Progenitor cell of endocrine pancreas (in vitro differentiated cells): ENCODE measurements at places on chromosomes 5 and 9. TPM values are rescaled to one million over a fixed set of nuclear protein-coding genes. Genes with fewer than 3 reads are reported as not detected.

MYMK gene
- total RNA-seq = not detected in 2 replicates

PCDHGA4 gene
- 0.96 and 1.2 TPM in 2 replicates for total RNA-seq

IFNA2 gene
- not detected in 2 replicates for total RNA-seq

TLR4 gene
- not detected in 2 replicates for total RNA-seq

CCDC192 gene
- total RNA-seq = 0.60 TPM in 1 of 2 replicates, not detected in the other

CCNJL gene
- 23.1 and 29.0 TPM in 2 replicates for total RNA-seq

AQP7 gene
- total RNA-seq = 3.3 and 4.4 TPM in 2 replicates

CHMP5 gene
- 43.3 and 48.9 TPM in 2 replicates for total RNA-seq

DNA sequence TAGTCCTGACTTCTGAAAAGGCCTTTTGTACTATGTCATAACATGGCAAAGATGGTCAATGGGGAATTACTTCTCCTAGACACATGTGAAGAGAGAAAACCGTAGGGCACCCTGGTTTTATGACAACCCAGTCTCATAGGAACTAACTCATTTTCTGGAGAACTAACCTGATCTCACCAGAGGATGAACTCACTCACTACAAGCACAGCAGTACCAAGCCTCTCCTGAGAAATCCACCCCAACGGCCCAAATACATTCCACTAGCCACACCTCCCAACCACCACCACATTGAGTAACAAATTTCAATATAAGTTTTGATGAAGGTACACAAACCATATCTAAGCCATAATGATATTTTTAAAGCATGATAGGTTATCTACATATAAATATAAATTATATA, 909.3 kb upstream of the CDH10 start:
- DNase-seq = no peak

DNA sequence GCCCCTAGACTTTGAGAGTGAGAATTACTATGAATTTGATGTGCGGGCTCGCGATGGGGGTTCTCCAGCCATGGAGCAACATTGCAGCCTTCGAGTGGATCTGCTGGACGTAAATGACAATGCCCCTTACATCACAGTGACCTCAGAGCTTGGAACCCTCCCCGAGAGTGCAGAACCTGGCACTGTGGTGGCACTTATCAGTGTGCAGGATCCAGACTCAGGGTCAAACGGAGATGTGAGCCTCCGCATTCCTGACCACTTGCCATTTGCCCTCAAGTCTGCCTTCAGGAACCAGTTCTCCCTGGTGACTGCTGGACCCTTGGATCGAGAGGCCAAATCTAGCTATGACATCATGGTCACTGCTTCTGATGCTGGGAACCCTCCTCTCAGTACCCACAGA, 1.3 kb downstream of the PCDHGC4 start:
- DNase-seq = no peak

- DNase-seq = no peak
Observed at GRCh38 chr9:99114049-99114440, 9.1 kb downstream of the TGFBR1 start.

- DNase-seq = no peak
Observed at GRCh38 chr5:118776755-118777154, 211.6 kb downstream of the DTWD2 start.

DNA sequence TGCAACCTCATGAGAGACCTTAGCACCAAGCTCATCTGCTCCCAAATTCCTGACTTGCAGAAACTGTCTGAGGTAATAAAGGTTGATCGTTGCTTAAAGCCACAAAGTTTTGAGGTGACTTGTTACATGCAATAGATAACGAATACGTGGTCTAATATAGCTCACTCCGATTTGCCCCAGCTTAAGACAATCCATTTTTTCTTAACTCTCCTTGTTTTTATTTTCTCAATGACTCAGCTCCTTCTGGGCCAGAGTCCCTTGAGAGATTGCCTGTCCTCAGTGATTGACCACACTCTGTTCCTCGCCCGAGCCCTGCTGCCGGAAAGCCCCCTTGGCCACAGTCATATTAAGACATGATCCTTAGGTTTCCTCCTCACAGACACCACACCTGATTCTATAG, 63.7 kb upstream of the FANCC start:
- no peak for DNase-seq

GRCh38 chr9:26439061-26439624, 453.5 kb downstream of the CAAP1 start:
- DNase-seq = no peak

DNA sequence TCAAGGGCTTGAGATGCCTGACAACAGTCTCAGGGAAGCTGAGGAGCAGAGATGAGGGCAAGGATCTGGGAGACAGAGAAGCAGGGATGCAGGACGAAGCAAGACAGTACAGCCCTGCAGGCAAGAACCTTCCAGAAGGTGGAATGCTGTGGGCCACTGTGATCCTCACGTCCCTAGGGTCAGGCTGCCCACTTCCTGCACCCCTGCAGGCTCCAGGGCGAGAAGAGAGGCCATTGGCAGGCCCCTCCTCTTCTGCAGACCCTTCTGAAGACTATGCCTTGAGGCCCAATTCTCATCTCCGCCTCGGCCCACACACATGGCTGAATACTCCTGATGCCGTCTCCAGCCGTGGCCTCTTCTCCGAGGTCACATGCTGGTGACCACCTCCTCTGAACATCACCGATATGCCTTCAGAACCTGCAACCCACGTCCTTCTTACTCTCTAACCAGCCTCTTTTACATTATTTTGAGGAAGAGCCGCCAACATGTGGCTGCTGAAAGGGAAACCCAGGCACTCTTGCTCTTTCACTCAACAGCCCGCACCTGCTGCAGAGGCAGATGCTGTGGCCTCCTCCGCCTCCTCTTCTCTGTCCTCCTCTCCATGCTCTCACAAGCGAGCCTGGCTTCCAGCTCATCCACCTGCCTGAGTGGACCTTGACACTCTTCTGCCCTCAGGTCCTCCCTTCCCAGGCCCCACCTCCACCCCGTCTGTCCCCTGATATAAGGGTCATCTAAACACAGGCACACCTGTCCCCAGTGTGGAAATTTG, 181.5 kb downstream of the IRX2 start:
- DNase-seq = no peak

- no peak for DNase-seq
Observed at GRCh38 chr5:20360263-20360662, 372.3 kb upstream of the CDH18 start.

- no peak for DNase-seq
Observed at GRCh38 chr9:93125331-93125894, 8.6 kb downstream of the NINJ1 start.

DNA sequence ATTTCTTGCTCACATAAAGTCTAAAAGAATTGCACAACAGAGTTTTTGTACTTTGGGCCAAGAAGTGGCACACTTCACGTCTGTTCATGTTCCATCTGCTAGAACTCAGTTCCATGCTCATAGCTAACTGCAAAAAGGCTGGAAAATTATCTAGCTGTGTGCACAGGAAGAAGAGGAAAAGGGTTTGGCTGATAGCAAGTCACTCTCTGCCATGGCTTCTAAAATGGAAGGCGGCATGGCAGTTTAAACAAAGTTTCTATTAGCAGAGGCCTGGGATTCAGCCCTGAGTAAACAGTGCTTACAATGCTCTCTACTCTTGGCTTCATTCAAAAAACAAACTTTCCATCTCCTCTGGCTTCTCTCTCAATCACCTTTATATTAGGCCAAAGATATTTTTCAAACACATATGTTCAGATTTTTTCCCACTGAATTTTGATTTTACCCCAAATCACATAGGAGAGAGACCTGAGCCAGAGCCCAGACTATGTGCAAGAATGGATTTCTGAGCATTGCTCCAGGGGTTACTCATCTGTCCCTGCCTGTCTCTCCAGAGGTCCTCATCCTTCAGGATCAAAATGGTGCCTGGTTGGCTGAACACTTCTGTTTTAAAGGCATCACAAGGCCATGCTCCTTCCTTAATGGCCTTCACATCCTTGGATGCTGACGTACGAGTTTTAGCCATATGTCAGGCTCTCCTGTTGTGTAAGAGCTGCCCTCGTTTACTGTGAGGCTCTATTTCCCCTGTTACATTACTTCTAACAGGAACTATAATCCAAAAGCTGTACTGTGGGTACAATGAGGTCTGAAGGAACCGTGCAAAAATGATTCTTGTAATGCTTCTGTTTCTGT, 226.6 kb downstream of the SAXO1 start:
- DNase-seq = no peak

- DNase-seq = no peak
Observed at GRCh38 chr9:33220681-33221567, 19.0 kb upstream of the SPINK4 start.

- no peak for DNase-seq
Observed at GRCh38 chr5:60208716-60209115, 315.2 kb upstream of the PDE4D start.

GRCh38 chr5:130965920-130966319, 199.1 kb downstream of the HINT1 start:
- DNase-seq = no peak

- no peak for DNase-seq
Observed at GRCh38 chr5:90000351-90000750, 409.2 kb downstream of the CETN3 start.

DNA sequence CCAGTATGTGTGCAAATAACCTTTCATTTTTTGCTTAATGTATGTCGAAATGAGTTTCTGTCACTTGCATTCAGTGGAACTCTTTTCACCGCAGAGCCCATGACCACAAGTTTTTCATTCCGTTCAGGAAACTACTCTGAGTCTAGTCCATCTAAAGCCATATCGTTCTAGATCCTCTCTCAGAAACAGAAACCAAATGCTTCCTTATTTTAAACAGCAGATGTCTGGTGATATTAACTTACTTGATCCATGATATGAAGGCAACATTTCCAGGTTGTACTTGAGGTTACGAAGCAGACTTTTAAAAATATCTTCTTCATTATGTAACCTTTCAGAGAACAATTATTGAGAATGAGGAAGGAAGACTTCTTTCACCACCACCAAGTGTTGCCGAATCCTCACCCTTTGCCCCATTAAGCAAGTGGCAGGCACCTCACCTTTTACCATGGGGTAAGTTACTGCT, 72.4 kb upstream of the GNAQ start:
- no peak for DNase-seq

- no peak for DNase-seq
Observed at GRCh38 chr9:119284118-119284517, 85.1 kb downstream of the BRINP1 start.

- DNase-seq = peak; percentile 18
Observed at GRCh38 chr5:10333154-10334006, 20.1 kb upstream of the MARCHF6 start.

DNA sequence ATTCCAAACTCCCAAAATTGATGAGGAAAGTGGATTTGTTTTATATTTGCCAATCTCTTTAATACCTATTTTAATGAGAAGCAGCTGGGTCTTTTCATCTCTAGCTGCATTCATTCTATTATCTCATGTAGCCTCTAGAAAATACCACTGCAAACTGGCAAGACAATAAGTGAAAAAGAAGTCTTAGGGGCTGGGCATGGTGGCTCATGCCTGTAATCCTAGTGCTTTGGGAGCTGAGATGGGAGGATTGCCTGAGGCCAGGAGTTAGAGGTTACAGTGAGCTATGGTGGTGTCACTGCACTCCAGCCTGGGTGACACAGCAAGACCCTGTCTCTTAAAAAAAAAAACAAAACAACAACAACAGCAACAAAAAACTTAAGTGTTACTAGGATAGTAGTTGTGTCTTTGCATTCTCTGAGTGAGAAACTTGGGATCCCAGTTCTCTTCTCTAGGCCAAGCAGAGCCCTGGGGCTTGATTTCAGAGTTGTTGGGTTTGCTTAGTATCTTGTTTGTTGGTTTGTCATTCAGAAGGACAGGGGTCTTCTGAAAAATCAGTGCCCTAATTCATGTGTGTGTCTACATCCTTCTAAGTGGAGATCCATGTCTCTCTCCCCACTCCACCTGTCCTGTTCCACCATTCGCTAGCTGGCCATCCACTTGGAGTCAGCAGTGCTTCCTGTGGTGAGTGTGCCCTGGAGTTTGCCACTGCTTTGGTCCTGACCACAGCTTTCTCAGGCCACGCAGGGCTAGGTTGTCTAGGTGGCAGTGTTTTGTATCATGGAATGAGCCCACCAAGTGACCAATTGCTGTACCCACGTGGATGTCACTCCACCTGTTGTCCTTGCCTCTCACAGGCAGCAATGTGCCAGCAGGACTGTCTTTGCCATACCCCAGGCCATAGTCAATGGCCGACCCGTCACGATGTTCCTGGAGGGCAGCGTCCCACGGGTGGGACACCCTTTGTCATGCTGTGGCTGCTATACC, 19.5 kb downstream of the MARCHF6 start:
- no peak for DNase-seq

DNA sequence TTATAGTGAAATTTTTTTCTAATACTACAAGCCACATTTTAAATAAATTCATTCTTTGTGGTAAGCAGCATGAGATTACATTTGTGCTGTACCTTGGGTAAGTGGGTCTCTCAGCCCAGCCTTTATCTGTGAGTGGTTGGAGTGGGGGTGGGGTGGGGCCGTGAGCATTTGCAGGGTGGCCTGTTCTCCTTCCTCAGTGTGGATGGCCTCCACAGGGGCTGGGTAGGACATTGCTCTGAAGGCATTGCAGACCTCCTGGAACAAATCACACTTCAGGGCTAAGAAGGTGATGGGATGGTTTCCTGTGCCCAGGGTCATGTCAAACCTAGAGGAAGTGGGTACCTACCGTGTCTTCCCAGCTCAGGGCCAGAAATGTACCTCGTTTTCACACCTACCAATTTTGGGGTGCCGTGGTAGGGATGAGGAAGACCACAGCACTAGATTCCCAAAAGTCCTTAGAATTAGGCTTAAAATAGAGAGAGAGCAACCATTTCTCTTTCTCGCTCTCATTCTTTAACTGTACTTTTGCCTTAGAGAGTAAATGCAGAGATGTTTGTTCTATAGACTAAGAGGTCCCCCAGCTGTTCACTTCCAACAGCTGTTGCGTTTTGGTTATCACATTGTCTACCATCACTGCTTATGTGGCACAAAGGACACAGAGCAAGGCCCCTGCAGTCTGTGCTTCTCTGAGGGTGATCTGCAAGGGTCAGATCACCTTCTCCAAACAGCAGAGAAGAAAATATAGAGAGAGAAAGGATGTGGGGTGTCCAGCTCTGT, 83.4 kb upstream of the CTSL start:
- DNase-seq = no peak

GRCh38 chr9:137673886-137674285, 55.1 kb downstream of the EHMT1 start:
- DNase-seq = no peak

- no peak for DNase-seq
Observed at GRCh38 chr5:117504305-117504704, 929.7 kb upstream of the SEMA6A start.

DNA sequence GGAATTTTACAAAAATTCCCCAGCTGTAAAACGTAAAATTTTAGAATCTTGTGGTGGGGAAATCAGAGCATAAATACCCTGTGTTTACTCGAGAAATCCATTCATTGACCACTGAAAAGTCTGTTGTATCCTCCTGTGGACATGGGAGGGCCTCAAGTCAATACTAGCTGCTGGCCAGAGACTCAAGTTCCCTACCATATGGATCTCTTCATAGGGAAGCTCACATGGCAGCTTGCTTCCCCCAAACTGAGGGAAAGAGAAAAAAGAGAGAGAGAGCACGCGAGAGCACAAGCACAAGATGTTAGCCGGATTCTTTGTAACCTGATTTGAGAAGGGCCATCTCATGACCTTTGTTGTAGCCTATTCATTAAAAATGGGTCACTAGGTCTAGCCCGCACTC, 591.9 kb downstream of the LRRC70 start:
- DNase-seq = no peak
